ENCODE measurements at places on chromosomes 7 and 10. TPM values are rescaled to one million over a fixed set of nuclear protein-coding genes. Genes with fewer than 3 reads are reported as not detected.

- peak; percentile 66 for DNase-seq
These were observed 47.7 kb downstream of the RBM17 start for GRCh38 chr10:6136215-6137201.

GRCh38 chr10:83934641-83935338 lies 204.5 kb upstream of the GHITM start:
- no peak for DNase-seq

DNA sequence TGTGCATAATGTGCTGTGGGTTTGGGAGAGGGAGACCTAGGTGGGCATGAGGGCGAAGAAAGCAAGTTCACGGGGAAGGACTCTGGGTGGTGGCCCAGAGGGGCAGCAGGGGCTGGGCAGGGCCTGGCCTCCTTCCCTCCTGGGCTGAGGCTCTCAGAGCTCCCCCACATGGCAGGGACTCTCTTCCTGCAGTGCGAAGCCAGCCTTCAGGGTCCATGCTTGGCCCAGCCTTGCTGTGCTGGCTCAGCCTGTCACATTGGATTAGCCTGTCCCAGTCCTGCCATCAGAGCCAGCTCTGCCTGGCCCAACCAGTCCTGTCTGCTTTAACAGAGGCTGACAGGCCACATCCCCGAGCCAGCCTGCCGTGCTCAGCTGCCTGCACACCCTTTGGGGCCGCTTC lies 20.4 kb upstream of the ZNF488 start:
- DNase-seq, result no peak

DNA sequence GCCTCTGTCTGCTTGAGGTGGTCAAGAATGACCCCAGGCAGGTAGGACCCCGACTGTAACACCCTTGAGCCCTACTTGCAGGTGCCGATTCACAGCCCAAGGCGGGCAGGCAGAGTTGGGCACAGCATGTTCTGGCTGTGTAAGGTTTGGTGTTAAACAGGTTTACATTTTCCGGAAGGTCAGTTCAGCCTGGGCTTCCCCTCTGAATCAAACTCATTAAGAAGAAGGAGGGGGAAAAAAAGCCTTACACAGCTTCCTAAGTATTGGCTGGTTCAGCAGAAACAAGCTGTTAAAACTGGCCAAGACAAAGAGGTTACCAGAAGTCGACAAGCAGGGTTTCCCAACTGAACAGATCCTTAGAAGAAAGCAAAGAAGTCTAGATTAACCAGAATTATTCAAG lies 132.7 kb downstream of the PRPF18 start:
- no peak for DNase-seq

DNA sequence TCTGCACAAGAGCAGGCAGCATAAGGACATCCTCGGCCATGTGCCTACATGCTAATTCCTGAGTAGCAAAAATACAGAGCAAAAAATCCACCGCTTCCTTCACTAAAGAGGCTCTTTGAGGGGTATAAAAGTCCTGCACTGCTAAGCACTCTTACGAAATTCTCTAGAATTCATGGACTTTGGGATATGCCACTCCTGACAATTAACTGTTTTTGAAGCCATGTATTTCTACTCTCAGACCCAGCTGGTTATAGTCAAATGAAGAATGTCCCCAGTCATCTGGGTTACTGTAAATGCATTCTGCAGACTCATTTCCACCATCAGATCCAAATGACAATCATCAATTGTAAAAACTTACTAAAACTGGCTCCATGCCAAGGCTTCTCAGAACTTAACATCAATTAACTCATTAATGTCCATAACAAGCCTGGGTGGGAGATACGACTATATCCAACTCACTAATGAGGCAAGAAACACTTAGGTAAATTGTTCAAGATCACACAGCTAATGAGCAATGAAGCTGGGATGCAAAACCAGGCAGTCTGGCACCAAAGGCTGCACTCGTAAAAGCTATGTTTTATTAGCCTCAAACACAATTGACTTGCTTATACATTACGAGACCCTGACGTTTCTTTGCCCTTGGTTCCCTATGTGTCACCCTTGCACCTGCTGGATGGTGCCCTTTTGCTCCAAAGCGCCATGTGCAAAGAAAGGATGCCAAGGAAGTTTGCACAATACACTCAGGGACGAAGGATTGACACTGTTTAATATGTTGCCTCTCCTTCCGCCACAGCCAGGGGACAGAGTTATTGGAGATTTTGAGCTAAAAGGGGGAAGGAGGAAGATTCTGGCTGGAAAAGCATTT lies 250.4 kb downstream of the ELMO1 start:
- no peak for DNase-seq

DNA sequence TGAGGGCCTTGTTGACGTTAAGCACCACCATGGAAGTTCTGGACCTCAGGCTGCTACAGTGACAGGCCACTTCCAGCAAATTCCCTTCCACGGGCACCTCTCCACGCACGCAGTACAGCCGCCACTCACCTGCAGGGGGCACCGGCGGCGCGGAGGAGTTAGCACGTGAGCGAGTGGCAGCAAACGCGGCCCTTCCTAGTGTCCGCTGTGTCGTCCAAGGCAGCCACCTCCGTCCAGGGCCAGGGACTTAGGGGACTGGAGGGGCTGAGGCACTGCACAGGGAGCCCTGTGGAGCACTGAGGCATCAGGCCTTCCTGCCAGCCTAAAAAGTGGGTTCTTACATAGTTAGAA lies 164.4 kb downstream of the SVIL start:
- DNase-seq, result no peak

GRCh38 chr7:114901771-114902170 lies 20.1 kb upstream of the MDFIC start:
- peak; percentile 4 for DNase-seq

DNA sequence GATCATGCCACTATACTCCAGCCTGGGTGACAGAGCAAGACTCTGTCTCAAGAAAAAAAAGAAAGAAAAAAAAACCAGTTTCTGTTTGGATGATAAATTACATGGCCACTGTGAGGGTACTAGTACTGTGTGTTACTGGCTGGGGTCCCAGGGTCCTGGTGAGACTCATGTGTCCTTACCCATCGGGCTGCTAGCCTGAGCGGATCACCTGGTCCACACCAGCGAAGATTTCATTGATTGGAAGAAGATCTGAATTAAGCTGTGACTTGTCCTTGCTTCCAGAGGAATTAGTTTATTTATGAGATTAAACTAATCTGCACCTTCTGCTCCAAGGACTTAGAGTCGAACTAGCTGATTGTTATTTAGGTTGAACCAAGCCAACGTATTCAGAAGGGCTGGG lies 40.0 kb upstream of the BAMBI start:
- DNase-seq, result no peak

DNA sequence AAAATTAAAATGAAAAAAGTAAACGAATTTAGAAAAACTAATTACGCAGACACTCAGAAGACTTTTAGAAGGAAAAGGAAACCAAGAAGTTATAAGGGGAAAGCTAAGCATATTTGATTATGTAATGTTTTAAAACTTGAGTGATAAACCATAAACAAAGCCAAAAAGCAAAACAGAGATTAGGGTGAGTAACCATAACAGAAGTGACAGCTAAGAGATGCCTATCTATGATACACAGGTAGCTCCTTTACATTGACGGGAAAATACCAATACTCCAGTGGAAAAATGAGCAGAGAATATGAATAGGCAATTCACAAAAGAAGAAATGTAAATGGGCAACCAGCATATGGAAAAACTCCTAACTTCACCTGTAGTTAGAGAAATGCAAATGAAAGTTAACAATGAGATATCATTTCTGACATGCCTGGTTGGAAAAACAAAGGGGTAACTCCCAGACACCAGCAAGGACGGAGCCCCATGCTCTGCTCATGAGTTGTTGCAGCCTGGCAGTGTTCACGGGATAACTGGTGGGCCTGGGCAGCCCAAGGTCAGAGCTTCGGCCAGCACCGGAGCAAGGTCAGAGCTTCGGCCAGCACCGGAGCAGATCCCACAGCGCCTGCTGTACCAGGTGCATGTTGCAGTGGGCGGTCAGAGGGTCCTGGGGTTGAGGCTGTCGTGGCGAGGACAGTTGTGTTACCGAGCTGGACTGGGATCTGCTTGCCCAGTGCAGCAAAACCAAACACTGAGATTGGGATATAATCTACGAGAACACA lies 58.9 kb downstream of the ALOX5 start:
- no peak for DNase-seq

DNA sequence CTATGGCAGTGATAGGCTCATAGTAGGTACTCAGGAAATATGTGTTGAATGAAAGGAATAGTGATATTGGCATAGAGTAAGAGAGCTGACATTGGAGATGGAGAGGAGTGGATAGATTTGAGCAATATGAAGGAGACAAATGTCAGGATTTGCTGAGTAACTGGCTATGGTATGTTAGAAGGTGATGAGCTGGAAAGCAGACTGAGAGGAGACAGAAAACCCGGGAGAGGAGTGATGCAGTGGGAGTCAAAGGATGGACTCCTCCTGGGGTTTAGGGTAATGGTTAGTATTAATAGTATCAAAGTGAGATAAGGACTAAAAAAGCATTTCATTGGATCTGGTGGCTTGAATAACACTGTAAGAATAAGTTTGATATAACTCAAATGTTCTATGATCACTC lies 64.8 kb downstream of the CD36 start:
- DNase-seq, result no peak

GRCh38 chr7:141691961-141692360 lies 10.0 kb downstream of the DENND11 start:
- DNase-seq, result no peak

DNA sequence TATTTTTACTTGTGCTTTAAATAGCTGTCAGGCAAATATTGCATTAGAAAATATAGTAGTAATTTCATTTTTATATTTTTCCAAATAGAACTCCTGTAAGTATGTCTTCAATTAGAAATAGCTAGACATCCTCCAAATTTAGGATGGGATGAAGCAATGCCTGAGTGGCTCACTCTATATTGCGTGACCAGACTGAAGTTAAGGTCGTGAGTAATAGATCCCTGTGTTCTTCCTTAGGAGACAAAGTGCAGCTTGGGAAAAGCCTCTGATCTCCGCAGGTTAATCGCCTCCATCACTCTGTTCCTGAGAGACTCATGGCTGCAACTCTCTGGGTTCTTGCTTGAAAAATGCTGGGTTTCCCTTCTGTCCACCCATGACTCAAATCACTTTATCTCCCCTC lies 484.8 kb upstream of the ANKRD30A start:
- DNase-seq, result no peak

- no peak for DNase-seq
These were observed 88.9 kb downstream of the FAM13C start for GRCh38 chr10:59273445-59273844.

DNA sequence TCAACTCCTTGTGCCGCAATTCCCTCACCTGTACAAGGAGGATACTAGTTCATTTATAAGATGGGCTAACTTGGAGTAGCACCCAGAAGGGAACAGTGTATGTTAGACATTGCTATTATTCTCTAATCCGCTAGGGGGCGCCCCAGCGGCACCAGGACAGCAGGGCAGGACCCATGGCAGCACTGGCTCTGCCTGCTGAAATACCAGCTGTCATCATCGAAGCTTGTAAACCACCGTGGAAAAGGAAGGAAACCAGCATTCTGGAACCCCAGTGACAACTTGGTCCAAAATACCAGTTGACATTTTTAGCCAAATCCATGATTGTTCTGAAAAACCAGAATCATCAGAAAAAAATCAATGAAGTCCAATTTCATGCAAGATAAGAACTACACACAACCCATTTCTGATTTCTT lies 134.4 kb downstream of the ITGA8 start:
- peak; percentile 57 for DNase-seq

DNA sequence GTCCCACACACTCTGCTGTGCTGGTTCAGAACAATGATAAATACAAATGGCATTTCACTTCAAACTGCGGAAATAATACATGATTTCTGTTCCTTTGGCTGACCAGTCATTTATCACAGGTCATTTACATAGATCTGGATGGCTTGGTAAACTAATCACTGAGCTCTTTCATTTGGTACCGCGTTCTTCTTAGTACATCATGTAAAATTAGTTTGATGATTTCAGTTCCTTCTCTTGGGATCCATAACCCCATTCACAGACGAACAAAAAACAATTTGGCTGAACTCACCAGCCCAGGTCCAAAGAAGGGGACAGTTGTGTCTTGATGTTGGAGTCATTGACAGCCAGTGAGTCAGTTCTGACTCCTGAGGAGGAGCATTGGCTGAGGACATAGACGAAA lies 689.8 kb downstream of the INHBA start:
- DNase-seq, result no peak

GRCh38 chr7:133360201-133360600 lies 107.3 kb downstream of the EXOC4 start:
- DNase-seq, result no peak

GRCh38 chr7:131546126-131546525 lies 10.3 kb downstream of the PODXL start:
- DNase-seq, result peak; percentile 75

DNA sequence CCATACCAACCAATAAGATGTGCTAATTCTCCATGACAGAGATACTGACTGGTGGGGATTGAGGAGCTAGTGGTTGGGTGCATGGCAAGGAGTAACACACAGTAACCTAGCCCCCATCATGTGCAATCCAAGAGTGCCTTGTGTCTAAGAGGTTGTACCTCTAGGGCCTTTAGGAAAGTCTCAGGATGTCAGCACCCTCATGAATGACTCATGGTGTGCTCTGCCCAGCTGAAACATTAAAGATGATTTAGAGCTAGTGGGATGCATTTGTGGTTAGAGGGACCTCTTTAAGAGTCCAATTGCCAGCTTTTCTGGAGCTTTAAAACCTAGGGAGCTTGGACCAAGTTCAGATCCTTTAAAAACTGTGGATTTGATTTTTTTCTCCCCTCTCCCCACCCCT lies 181.1 kb downstream of the HERPUD2 start:
- DNase-seq, result peak; percentile 86

DNA sequence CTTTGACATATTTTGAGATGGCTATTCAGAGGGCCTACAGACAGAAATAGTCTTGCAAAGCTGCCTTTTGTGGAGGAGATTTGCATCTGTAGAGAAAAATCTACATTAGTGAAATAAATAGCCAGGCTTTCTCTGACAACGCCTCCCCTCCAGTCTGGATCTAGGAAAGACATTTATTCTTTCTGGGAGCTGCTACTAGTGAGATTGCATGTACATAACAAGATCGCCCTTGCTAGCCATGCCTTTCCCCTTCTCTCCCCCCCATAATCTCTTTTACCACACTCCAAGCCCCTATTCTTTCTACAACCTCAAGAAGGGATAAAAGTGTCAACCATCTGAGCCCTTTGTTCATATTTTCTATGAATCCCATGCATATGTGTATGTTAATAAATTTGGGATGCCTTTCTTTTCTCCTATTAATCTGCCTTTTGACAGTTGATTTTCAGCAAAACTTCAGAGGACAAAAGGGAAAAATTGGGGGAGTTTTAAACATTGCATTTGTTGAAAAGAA lies 194.2 kb downstream of the SNX13 start:
- DNase-seq, result no peak

GRCh38 chr10:72309290-72310240 lies 35.8 kb downstream of the DDIT4 start:
- DNase-seq, result no peak

Gene PLXDC2
- total RNA-seq, result 21.8 TPM

Gene CYP2E1
- total RNA-seq, result not detected

Gene SLC18A2
- not detected for total RNA-seq

Gene TMEM140
- total RNA-seq, result 1.9 TPM

Gene CYP17A1
- not detected for total RNA-seq

Gene APBB1IP
- not detected for total RNA-seq

Gene TPK1
- total RNA-seq, result 3.9 TPM

Gene EMX2
- total RNA-seq, result 0.81 TPM

Gene SFXN2
- total RNA-seq, result 7.3 TPM

Gene MSRB2
- total RNA-seq, result 29.0 TPM
